ENCODE measurements at places on chromosomes 16 and 17.

- no peak for DNase-seq
These were observed 17.7 kb downstream of the POLR3E start for GRCh38 chr16:22314661-22315626.

DNA sequence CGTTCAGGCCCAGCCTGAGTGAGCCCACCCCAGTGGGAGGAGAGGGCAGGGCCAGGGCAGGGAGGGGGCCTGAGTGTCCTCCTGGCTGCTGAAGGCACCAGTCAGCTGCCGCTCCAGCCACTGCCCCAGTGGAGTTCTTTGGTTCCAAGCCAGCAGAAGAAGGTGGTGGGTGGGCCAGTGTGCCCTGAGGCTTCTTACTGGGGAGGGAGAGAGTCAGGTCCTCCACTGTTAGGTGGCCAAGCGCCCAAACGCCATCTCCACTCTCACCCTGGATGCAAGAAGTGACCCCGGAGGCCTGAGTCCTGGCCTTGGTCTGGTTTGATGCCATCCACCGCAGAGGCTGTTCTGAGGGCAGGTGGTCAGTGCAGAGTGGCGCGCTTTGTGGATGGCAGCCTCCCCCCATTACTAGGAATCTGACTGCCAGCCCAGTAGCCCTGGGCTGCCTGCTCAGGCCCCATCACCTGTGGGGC is 2.2 kb downstream of the RNF213 start:
- no peak for DNase-seq

- DNase-seq: no peak
These were observed 952.5 kb downstream of the CDH8 start for GRCh38 chr16:61083711-61084110.

DNA sequence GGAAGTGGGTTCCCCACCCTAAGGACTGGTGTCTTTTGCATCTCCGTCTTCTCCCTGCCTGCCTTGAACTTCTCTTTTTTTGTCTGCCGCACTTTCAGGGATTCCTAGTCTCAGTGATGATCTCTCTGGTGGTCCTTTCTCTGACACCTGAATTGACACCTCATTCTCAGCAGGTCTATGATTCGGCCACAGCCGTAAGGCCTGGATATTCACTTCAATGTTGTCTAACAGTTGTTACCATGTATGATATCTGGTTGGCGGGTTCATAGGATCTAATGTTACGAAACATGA is 25.1 kb upstream of the SLC47A1 start:
- DNase-seq: no peak

- peak; percentile 50 for DNase-seq
These were observed 95.7 kb upstream of the DNAH17 start for GRCh38 chr17:78672871-78673371.

DNA sequence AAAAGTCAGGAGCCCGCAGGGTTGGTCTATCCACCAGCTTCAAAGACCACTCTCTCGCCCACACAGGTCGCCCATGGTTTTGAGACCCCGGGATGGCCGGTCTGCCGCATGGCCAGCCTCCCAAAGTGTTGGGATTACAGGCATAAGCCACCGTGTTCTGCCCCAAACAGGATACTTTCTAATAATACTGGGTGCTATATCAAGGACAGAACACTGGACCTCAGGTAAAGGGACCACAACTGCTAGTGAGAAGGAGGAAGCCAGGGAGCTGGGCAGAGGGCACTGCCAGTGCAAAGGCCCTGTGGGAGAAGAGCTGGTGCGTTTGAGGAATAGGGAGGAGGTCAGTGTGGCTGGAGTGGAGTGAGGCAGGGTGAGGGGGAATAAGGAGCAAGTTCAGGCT is 34.1 kb downstream of the IL21R start:
- no peak for DNase-seq

DNA sequence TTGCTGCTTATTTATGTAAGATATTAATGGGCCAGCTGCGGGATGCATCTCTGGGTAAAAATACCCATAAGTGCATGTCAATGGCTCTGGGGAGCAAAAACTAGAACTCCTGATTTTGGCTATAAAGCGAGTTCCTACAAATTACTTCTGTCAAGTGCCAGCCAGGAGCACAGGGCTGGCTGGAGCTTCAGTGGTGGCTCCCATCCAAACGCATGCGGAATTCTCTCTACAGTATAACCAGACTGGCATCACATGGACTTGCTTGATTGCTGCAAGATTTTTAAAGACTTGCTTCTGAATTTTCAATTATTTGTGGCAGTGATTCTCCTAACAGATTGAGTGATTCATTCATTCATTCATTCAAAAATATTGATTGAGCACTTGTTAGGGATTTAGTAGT is 260.9 kb downstream of the PHKB start:
- no peak for DNase-seq

DNA sequence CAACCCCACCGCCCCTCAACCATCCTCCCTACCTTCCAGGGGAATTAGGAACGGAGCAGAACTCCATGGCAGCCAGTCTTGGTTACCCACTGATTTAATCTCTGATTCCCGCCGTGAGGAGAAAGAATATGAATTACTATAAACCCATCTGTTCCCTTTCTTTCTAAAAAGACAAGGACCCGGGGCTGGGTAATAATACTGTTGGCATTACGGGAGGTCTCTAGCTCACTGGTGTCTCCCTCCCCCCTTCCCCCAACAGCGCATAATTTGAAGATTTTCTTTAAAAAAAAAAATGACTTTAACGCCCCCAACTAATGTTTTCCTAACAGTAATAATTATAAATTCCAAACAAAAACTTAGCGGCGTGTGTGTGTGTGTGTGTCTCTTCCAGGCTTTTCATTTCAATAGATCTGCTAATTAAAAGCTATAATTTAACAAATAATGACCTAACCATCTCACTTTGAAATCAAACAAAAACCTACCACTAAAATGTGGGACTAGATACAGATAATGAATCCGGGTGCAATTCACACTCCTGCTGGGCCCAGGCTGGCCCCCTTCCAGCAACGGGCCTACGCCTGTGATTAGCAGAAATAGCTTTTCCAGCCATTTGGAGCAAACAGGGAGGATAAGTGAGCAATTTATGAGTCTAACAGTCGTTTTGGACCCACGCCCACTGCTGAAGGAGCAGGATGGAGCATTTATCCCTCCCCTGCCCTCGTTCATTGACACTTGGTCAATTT is 18.2 kb upstream of the BHLHA9 start:
- DNase-seq: peak; percentile 76

DNA sequence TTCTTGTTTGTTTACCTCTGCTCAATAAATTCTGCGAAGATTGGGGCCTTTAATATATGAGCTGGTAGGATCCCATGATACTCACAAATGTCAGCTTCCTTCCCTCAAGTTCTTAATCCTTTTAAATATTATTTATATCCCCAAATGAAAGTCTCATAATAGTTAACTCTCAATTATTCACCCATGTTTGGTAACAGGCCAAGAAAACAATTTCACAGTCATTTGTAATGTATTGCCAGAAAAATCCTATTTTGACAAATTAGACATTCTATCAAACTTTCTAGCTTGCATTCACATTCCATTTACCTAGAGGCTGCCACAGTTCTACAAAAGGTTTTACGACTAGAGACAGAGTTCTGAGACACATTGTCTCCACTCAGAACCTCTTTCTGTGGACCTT is 441.2 kb downstream of the UTP18 start:
- no peak for DNase-seq

GRCh38 chr17:67165201-67165600 is 79.8 kb downstream of the HELZ start:
- no peak for DNase-seq

DNA sequence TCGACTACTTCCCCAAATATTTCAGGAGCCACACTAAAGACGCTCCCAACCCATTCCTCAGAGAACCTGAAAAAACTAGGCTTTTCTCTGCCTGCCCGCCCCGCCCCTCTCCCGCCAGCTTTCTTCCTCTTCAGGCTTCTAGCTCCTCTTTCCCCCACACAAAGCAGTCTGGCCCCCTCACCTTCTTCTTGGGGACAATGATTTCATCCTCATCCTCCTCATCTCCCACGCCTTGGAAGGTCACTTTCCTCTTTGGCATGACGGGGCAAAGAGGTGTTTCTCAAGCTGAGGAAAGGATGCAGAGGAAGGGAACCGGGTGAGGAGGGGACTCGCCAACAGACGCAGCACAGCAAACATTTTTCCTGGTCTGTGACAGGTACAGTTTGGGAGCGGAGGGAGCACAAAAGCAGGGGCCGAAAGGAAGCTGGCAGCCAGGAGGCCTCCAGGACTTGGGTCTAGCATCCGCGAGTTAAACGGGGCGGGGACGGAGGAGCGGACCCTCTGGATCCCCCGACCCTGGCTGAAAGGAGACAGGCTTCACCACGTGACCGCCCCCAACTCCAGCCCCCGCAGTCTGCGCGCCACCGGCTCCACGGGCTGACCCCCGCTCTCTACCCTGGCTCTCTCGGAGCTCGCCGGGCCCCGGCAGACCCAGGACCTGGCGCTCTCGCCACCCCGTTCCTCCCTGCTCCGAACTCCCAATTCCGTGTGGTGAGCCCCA is 525 bp downstream of the CD2BP2 start:
- no peak for DNase-seq

- DNase-seq: no peak
These were observed 3.0 kb downstream of the USP7 start for GRCh38 chr16:8960788-8961109.

- no peak for DNase-seq
These were observed 2.6 kb downstream of the CHST4 start for GRCh38 chr16:71528863-71529262.

DNA sequence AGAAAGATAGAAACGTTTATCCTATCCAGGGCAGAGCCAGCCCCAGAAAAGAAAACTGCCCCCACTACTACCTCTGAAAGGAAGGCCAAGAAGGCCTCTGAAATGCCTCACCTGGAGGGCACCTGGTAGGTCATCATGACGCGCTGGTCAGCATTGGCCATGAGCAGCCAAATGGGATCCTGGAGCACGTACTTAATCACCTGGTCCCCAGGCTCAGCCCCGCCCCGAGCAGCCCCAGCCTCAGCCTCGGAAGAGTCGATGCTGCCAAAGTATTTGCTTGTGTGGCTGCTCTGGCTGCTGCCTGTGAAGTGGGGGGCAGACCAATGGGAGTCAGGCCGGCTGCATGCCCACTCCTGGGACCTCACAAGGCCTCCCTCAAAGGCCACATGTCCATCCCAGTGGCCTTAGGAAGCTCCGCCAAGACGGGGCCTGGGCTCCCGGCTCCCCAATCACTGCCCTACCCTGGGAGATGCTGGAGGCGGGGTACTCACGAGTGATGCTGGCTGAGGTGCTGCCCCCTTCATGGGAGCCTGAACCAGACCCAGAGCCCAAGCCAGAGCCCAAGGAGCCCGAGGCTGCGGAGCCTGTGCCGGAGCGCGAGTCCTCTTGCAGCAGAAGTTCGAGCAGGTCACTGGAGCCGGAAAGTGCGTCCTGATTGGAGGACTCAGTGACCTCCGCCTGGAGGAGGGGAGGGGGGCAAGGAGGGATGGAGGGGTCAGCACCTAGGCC is 9.9 kb downstream of the PER1 start:
- peak; percentile 35 for DNase-seq

DNA sequence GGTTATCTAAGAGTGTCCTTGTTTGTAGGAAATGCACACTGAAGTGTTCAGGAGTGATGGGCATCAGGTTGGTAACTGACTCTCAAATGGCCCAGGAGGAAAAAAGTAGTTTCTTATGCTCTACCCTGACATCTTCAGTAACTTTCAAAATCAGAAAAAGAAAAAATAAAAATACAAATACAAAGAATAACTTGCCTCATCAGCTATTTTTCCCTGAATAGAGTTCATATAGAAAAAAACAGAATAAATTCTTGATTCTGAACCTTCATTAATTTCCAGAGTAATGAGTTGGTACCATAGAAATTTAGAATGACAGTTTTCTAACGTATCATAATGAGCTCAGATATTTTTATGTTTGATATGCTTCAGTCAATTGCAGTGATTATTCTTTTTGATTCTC is 27.2 kb upstream of the HYDIN start:
- DNase-seq: no peak

DNA sequence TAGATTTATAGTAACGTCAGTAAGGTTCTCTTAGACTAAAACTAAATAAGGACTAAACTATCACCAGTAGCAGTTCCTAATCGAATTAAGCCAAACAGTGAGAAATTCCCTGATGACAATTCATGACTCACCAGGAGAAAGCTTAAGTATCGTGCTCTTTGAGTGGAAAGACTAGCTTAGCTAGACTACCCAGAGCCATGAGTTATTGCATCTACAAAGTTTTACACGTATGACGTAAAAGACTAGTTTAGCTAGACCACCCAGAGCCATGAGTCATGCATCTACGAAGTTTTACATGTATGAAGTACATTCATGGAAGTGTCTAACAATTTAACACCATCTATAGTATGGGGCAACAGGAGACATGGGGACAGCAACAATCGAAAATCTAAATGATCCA is 36.6 kb downstream of the UBE2G1 start:
- DNase-seq: no peak

GRCh38 chr17:38547444-38547843 is 58.3 kb downstream of the SRCIN1 start:
- DNase-seq: no peak

- DNase-seq: no peak
These were observed 177.8 kb upstream of the TBX2 start for GRCh38 chr17:61221597-61222471.

DNA sequence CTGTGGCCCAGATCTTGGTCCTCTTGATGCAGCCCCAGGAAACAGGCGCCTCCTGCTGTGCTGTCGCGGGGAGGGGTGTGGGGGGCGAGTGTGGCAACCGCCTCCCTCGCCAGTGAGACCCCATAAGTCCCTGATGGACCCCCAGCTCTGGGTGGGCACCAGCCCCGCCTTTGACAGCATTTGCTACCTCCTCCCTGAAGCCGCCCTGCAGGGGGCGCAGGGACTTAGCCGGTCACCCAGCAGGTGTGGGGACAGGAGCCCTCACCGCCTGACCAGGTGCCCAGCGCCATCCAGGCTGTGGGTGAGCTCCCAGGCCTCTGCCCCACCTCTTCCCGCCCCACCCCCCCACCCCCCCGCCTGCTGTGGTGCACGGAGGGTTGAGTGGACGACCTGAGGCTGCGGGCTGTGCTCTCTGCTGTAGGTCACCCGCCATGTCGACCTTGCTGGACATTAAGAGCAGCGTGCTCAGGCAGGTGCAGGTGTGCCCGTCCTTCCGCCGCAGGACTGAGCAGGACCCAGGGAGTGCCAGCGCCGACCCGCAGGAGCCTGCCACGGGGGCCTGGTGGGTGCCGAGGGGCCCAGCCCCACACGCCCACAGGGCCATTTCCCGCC is 4.8 kb downstream of the BAIAP3 start:
- DNase-seq: no peak

- DNase-seq: peak; percentile 27
These were observed 12.5 kb upstream of the ATP2A3 start for GRCh38 chr17:3976675-3977171.

GRCh38 chr16:90032674-90033331 is 13.5 kb upstream of the DBNDD1 start:
- DNase-seq: no peak
